Renal cortex interstitium (tissue), 15 donors: ENCODE measurements at places on chromosomes 16 and 17. TPM values are rescaled to one million over a fixed set of nuclear protein-coding genes. Genes with fewer than 3 reads are reported as not detected.

GRCh38 chr16:11360641-11361373 is 15.5 kb downstream of the RMI2 start:
- no peak for DNase-seq

DNA sequence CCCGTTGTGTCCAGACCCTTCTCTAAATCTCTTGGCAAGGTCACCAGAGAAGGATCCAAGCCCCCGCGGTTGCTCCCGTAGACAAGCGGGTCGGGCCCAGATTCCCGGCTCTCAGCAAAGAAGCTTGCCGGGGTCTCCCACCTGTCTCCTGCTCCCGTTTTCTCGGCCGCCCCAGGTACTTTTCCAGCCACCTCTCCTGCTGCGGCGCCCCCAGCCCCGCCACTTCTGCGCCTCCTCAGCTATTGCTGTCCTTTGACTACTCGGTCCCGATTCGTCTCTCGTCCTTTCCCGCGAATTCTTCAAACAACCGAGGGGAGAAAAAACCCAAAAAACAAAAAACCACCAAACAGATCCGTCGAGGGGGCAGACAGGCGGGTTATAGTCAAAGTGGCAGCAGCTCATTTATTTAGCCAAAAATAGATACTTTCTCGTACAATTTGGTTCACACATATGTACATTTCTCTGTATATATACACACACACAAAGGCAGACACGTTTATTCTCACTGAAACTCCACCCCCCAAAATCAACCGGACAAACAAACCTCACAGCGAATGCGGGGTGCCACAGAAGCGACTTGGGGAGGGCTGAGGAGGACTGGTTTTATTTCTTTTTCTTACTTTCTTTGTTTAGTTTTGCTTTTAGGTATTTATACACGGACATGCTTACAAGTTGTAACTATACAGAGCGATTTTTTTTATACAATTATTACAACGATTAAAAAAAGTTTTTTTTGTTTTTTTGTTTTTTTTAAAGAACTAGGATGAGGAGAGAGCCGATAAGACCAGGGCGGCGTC is 3.5 kb downstream of the IRX3 start:
- no peak for DNase-seq

GRCh38 chr16:78240459-78241222 is 141.2 kb downstream of the WWOX start:
- DNase-seq, result no peak

DNA sequence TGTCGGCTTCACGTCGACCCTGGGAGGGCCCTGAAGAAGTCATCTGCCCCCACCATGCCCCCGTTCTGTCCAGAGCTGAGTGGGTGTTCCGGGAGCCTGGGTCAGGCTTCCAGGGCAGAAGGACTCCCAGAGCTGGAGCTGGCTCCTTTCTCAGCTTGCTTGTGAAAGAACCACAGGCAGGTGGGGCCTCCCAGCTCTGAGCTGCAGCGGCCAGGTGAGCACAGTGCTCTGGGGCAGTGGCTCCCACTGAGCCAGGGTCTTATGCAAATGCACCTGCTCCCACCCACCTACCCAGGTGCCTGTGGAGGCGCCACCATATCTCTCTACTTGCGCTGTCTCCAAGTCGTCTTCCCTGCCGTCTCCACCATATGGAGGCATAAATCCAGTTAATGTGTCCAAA is 140.0 kb upstream of the RPL38 start:
- no peak for DNase-seq

DNA sequence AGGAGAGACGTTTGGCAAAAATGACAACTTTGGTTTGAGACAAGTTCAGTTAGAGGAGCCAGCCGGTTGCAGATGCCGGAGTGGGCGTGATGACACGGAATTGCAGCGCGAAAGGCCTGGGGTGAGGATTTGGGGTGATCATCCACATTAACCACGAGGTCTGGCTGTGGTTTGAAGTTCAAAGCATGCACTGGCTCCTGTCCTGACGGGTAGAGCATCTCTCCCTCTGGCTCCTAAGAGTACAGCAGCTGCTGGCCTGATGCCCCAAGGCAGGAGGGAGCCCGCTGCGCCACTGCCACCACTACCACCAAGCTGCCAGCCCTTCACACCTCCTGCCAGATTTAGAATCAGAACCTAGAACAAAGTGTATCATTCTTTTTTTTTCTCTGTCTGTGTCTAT is 3.7 kb downstream of the RHBDL3 start:
- DNase-seq, result no peak

DNA sequence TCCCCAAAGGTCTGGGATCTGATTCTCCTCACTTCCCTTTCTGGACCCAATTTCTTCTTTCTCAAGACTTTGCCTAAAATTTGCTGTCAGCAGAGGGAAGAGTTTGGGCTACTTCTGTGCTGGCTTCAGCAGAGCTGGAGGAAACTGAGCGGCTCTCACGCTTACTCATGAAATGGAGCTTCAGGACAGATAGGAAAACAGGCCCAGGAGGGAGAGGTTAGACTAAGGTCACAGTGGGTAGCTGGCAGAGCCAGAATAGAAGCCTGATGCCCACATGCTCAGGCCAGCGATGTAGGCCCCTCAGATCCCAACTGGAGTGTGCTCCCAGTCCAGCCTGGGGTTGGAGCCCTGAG is 593 bp downstream of the SLC38A7 start:
- DNase-seq, result no peak

DNA sequence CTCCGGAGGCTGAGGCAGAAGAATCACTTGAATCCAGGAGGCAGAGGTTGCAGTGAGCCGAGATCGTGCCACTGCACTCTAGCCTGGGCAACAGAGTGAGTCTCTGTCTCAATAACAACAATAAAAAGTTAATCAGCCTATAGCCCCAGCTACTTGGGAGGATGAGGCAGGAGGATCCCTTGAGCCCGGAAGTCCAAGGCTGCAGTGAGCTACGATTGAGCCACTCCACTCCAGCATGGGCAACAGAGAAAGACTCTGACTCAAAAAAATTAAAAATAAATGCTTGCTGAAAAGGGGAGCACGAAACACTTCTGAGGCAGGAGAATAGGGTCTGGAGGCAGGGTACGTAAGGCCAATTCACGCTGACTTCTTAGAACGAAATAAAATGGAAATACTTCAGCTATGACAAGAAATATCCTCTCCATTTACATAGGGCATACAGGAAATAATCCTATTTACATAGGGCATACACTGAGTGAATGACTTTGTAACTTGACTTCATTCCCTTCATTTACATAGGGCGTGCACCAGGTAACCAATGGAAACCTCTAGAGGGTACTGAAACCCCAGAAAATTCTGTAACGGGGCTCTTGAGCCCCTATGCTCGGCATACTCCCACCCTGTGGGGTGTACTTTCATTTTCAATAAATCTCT is 3.2 kb upstream of the PRPSAP1 start:
- DNase-seq, result no peak

DNA sequence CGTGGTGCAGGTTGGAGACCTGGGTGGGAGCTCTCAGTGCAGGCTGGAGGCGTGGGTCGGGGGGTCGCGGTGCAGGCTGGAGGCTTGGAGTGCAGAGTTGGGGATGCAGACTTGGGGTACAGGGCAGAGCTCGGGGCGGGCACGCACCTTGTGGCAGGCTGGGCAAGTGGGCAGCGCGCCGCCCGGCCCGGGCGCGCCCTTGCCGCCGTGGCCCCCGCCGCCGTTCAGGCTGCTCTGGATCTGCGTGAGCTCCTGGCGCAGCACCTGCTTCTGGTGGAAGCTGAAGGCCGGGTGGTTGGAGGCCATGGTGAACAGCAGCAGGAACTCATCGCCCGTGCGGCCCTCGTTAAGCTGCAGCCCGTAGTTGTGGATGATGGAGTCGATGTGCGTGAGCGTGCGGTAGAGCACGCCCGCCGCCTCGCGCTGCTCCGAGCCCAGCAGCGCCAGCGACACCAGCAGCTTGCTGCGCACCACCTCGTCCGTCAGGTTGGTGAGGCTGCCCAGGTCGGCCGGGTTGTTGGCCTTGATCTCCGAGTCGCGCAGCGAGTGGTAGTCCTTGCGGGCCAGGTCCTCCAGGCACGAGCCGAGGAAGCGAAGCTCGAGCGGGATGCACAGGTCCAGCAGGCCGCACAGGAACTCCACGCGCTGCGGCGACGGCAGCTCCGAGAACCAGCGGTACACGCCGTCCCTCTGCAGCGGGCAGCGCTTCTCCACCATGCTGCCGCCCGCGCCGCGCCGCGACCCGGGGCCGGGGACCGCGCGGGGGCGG is 1.1 kb downstream of the ZCCHC14 start:
- no peak for DNase-seq

PNMT gene
- polyA plus RNA-seq, result 2.4 TPM
